ENCODE measurements at places on chromosomes 12 and 14. TPM values are rescaled to one million over a fixed set of nuclear protein-coding genes. Genes with fewer than 3 reads are reported as not detected.

ASCL1 gene
- 0.15 TPM for total RNA-seq

SERPINA12 gene
- not detected for total RNA-seq

TAS2R46 gene
- total RNA-seq: 1.7 TPM

DNA sequence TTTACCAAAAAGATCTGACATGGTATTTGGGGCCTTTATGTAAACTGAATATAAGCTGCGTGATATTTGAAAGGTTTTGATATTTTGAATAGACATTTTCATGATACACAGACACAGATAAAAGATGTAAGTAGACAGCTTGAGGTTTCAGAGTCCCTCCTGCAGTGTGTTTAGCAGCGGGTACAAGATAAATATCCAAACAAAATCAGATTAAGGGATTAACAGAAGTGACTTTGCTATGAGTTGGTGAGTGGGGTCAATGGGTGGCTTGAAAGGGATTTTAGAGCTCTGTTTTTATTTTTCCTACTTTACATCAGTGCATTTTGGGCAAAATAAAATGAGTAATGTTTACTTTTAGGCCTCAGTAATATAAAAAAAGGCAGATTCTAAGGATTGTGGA, 84.1 kb downstream of the IGF1 start:
- no peak for DNase-seq

DNA sequence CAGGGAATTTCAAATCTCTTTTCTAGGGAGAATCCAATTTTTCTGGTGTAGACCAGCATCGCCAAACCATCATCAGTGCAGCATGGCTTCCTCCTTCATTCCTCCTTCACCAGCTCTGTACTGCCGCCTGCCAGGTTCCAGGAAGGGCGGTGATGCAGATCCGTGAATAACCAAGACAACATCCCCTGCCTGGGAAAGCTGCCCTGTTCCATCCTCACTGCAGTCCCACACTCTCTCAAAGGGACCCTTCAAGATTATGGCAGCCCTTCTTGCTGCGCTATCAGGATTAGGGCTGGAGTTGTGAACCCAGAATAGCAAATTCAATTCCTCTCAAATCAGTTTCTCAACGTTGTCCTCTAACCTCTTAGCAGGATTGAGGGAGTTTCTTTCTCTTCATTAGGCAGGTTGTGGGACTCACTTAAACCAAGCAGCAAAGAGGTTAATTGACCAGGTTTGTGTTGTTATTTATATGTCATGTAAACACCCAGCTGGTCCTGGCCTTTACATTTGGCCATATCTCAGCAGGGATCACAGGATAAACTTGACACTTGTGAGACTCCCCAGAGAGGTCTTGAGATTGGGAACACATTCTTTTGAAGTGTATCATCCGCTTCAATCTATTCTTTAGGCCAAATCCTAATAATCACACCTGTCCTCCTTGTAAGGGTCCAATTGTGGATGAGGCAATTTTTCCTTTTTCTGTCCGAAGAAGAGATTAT, 26.2 kb downstream of the TMEM30B start:
- DNase-seq: no peak

- DNase-seq: peak; percentile 46
Observed at GRCh38 chr12:119444462-119445044, 110.0 kb downstream of the CCDC60 start.

GRCh38 chr12:89672589-89672979, 36.1 kb downstream of the ATP2B1 start:
- DNase-seq: no peak
